ENCODE measurements at places on chromosomes 6 and 20. TPM values are rescaled to one million over a fixed set of nuclear protein-coding genes. Genes with fewer than 3 reads are reported as not detected.
A peak's percentile ranks its signal among the peaks of the same experiment; 100 is the strongest.

- peak; percentile 52 for DNase-seq
Observed at GRCh38 chr6:142542704-142543233, 241.0 kb downstream of the ADGRG6 start.

Gene LY6G6F
- polyA plus RNA-seq, result not detected

DNA sequence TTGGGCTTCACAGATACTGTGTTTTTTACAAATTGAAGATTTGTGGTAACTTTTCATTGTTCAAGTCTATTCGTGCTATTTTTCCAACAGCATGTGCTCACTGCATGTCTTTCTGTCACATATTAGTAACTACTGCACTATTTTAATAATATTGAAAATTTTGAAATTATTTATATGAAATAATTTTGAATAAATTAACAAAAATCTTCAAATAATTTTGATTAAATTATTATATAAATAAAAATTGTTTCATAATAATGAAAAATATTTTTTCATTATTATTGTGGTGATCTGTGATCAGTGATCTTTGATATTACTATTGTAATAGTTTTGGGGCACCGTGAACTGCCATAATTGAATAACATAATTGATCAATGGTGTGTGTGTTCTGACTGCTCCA is 204.1 kb downstream of the OGFRL1 start:
- DNase-seq, result no peak

- DNase-seq, result no peak
Observed at GRCh38 chr6:21800948-21801438, 207.4 kb downstream of the SOX4 start.

DNA sequence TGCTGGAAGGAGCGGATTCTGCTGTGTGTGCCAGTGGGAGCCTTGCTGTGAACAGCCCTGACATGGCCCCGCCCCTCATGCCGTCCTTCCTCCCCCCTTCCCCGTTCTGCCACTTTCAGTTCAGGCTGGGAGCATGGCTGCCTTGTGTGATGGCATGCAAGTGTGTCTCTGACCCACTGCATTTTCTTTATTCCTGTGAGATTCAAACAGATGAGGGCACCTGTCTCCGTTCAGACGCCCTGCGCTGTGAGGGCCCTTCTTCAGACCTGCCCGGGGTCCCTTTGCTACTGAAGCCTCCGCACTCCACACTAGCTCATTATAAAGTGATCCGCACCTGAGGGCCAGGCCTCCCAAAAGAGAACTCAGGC is 88.3 kb downstream of the TAF4 start:
- no peak for DNase-seq

GRCh38 chr6:90230548-90231215 is 66.0 kb downstream of the BACH2 start:
- no peak for DNase-seq

DNA sequence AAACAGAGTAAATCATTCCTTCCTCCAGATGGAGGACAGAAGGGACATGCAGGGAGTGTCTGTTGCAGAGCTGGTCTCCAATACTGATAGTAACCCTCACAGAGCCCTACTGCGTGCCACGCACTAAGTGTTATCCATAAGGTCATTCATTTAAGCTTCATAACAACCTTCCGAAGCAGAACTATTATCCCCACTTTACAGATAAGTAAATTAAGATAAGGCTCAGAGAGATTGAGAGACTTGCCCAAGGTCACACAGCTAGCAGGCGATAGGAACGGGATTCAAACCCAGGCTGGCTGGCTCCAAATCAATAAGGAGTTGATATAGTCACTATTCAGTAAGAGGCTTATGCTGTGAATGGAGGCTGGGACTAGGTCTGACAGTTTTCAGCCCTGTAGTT is 30.6 kb downstream of the CPNE5 start:
- DNase-seq, result no peak

Gene FAM209B
- not detected for polyA plus RNA-seq

DNA sequence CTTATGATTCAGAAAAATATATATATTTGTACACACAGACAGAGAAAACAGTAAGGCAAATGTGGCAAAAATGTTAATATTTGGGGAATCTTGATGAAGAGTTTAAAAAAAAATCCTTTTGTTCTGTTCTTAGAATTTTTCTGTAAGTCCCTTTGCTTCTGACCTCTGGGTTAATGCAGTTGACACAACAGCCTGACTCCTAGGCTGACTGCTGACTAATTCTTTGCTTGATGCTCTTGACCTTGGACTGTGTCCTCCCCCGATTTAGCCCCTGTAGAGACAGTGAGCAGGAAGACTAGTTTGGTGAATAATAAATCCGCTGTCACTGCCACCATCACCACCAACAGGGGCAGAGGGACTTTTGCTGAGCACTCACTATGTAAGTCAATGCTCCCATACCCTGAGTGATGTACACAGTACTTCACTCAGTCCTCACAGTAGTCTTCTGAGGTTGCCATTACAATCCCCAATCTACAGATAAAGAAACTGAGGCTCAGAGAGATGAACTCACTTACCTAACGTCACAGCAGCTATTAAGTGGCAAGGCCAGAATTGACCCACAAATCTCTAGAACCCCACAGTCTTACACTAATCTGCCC is 71.7 kb downstream of the SNX5 start:
- DNase-seq, result no peak

- no peak for DNase-seq
Observed at GRCh38 chr20:4585104-4585753, 136.5 kb upstream of the PRND start.

DNA sequence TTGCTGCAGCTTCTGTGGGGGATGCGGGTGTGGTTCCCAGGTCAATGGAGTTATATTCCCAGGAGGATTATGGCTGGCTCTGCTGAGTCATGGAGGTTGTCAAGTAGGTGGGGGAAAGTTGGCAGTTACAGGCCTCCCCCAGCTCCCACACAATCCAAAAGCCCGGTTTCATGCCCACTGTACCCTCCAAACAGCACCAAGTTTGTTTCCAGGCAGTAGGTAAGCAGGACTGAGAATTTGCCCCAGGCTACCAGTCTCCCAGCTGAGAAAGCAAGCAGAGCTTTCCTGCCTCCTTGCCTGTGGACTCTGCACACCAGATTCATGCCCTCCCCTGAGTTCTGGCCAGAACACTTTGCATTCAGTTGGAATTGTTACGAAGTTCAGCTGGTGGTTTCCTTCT is 578.2 kb downstream of the MEI4 start:
- DNase-seq, result no peak

Gene OXT
- polyA plus RNA-seq, result 6.3 TPM

GRCh38 chr6:79305020-79305419 is 70.5 kb upstream of the HMGN3 start:
- DNase-seq, result no peak

DNA sequence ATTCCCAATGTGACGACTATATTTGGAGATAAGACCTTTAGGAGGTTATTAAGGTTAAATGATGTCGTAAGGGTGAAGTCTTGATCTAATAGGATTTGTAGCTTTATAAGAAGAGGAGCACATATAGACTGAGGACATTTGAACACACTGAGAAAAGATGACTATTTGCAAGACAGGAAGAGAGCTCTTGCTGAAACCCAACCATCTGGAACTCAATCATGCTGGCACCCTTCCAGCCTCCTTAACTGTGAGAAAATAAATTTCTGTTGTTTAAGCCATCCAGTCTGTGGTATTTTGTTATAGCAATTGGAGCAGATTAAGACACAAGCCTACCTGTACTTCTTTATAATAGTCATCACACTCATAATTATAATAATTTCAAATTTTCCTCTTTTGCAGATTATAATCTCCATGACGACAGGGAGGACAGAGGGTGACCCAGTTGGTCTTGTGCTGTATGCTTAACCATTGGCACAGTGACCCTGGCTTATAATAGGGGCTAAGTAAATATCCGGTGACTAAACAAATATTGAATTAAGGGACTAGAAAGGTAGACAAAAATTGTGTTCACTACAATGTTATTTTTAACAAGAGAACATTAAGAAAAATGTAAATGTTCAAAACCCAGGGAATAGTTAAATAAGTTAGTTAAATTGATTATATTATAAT is 206.4 kb upstream of the HDDC2 start:
- no peak for DNase-seq

GRCh38 chr20:8242827-8243724 is 111.0 kb downstream of the PLCB1 start:
- no peak for DNase-seq

Gene OOEP
- 0.84 TPM for polyA plus RNA-seq

- no peak for DNase-seq
Observed at GRCh38 chr20:62303340-62304226, 786 bp downstream of the ADRM1 start.

Gene CPXM1
- polyA plus RNA-seq, result 0.23 TPM

DNA sequence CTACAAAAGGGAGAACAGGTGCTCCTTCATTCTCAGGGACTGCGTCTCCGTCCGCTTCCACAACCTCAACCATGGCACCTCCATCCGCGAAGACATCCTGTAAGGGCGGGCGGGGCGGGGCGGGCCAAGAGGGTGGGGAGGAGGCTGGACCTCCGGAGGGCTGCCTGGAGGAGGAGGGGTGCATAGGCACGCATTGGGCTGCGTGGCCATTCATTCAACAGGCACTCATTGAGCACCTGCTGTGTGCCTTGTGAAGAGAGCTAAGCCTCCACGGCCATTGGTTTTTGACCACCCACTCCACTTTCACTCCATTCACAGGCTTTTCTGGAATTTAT is 435 bp downstream of the ZSWIM3 start:
- no peak for DNase-seq

Data from aorta (tissue), 5 donors.